ENCODE measurements at places on chromosomes 2 and 18.

DNA sequence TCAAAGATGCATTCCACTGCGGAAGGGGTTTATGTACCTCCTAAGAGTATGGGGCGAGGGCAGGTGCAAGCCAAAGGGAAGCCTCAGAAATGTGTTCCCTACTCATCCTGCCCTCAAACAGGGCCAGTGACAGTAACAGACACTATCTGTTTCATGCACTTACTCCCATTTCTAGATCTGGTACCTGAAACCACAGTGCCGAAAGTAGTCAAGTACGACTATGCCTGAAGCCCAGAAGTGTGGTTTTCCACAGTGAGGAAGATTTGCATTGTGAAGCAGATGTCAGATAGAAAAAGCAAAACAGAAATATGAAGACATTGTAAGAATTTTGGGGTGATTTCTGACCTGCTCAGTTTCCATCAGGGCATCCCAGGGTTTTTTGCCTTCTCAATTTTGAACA lies 748.7 kb downstream of the RNF144A start:
- H3K36me3 ChIP-seq: no peaks in the 10 kb centered on the region
- H3K4me3 ChIP-seq: no peak overlapping the region
- no peaks in the 10 kb centered on the region for H3K4me1 ChIP-seq
- no peak for DNase-seq
- H3K27ac ChIP-seq: no peak overlapping the region
- H3K27me3 ChIP-seq: no peaks in the 10 kb centered on the region

DNA sequence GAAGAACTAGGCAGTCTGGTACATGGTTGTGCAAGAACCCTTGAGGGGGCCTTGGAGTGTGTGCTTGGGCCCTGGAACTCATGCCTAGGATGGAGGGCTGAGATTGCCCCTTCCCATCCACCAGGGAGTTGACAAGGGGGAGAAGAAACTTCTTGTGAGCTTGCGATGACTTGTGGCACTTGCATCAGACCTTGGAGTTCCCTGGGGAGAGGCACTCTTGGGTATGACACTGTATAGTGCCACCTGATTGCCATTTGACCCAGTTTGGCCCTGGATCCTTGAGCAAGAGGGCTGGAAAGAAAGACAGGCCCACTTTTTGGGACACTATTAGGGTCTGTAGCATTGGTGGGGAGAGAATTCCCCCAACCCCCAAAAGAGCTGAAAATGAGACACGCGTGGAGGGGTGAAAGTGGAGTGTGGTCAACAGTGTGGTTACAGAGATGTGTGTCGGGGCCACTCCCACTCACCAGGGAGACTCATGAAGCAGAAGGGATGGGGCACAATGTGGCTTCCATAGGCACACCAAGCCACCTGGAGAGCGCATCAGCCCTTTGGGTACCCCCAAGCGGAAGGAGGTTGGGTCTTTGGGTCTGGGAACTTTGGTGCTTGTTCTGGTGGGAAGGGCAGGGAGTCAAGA lies 101.3 kb downstream of the MSH2 start:
- peaks cover 5% of the 10 kb centered on the region for H3K36me3 ChIP-seq
- H3K27me3 ChIP-seq: no peaks in the 10 kb centered on the region
- H3K4me3 ChIP-seq: no peak overlapping the region
- DNase-seq: no peak
- H3K4me1 ChIP-seq: no peaks in the 10 kb centered on the region

GRCh38 chr18:26656944-26657536 lies 108.7 kb upstream of the KCTD1 start:
- peak overlapping the region; percentile 96 for H3K4me3 ChIP-seq
- peaks cover 51% of the 10 kb centered on the region for H3K4me1 ChIP-seq
- DNase-seq: peak; percentile 84
- no peaks in the 10 kb centered on the region for H3K36me3 ChIP-seq

DNA sequence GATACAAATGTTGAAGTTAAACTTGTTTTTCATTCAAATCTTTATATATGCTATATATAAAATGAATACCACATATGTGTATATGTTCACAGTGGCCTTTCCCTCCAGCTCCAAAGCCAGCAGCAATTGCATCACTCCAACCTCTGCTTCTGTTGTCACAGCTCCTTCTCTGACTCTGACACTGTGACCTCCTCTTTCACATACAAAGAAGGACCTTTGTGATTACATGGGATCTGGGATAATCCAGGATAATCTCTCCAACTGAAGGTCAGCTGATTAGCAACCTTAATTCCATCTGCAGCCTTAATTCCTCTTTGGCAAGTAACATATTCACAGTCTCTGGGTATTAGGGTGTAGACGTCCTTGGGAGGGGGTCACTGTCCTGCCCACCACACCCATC lies 8.4 kb downstream of the FLACC1 start:
- H3K36me3 ChIP-seq: no peaks in the 10 kb centered on the region
- no peak overlapping the region for H3K4me3 ChIP-seq
- no peaks in the 10 kb centered on the region for H3K27me3 ChIP-seq

GRCh38 chr18:31058897-31059296 lies 16.4 kb upstream of the DSC3 start:
- H3K36me3 ChIP-seq: no peaks in the 10 kb centered on the region
- H3K27ac ChIP-seq: no peak overlapping the region
- H3K4me1 ChIP-seq: peaks cover 4% of the 10 kb centered on the region
- no peak for DNase-seq
- H3K4me3 ChIP-seq: no peak overlapping the region

GRCh38 chr2:216918088-216918680 lies 58.3 kb upstream of the TNP1 start:
- DNase-seq: no peak
- H3K4me3 ChIP-seq: no peak overlapping the region
- no peak overlapping the region for H3K27ac ChIP-seq
- H3K27me3 ChIP-seq: peaks cover 3% of the 10 kb centered on the region
- peaks cover 11% of the 10 kb centered on the region for H3K4me1 ChIP-seq

- H3K4me3 ChIP-seq: no peak overlapping the region
- DNase-seq: no peak
- H3K4me1 ChIP-seq: no peaks in the 10 kb centered on the region
- H3K27me3 ChIP-seq: peaks cover 3% of the 10 kb centered on the region
- H3K36me3 ChIP-seq: no peaks in the 10 kb centered on the region
Observed at GRCh38 chr2:172131713-172132555, 29.2 kb upstream of the DLX2 start.

DNA sequence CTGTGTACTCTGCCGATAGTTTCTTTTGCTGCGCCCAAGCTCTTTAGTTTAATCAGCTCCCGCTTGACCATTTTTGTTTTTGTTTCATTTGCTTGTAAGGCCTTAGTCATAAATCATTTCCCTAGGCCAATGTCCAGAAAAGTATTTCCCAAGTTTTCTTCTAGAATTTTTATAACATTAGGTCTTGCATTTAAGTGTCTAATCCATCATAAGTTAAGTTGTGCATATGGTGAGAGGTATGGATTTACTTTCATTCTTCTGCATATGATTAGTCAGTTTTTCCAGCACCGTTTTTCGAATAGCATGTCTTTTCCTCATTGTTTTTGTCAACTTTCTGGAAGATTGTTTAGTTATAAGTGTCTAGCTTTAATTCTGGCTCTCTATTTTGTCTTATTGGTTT lies 484.8 kb upstream of the CNTNAP5 start:
- no peak overlapping the region for H3K4me3 ChIP-seq
- no peak for DNase-seq
- no peaks in the 10 kb centered on the region for H3K27me3 ChIP-seq
- H3K36me3 ChIP-seq: no peaks in the 10 kb centered on the region
- no peak overlapping the region for H3K27ac ChIP-seq

- no peaks in the 10 kb centered on the region for H3K27me3 ChIP-seq
- H3K4me3 ChIP-seq: no peak overlapping the region
- H3K27ac ChIP-seq: no peak overlapping the region
- no peak for DNase-seq
- H3K36me3 ChIP-seq: no peaks in the 10 kb centered on the region
Observed at GRCh38 chr18:53797998-53798495, 426.4 kb downstream of the MBD2 start.

DNA sequence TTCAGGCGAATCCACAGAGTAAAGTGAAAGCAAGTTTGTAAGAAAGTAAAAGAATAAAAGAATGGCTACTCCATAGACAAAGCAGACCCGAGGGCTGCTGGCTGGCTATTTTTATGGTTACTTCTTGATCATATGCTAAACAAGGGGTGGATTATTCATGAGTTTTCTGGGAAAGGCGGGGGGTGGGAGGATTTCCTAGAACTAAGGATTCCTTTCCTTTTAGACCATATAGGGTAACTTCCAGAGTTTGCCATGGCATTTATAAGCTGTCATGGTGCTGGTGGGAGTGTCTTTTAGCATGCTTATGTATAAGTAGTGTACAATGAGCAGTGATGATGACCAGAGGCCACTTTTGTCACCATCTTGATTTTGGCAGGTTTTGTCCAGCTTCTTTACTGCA lies 59.8 kb downstream of the SLC4A3 start:
- peaks cover 5% of the 10 kb centered on the region for H3K27me3 ChIP-seq
- H3K4me3 ChIP-seq: no peak overlapping the region
- H3K4me1 ChIP-seq: peaks cover 37% of the 10 kb centered on the region
- no peak overlapping the region for H3K27ac ChIP-seq
- peaks cover 4% of the 10 kb centered on the region for H3K36me3 ChIP-seq
- no peak for DNase-seq

DNA sequence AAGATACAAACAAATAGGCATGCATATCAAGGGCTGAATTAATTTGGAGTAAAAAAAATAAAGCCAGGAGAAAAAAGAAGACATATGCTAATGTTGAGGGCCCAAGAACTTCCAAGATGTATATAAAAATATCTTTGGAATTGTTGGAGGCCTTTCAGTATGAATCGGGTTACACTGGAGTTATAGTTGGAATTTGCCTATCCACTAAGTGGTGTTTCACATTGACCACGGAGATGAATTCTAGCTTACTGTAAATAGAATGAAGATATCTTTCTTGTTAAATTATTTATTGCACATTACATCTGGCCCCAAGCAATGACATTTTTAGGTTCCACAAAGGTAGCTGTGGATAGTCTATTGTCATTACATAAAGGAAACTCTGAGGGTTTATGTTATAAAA lies 38.5 kb upstream of the TRIB2 start:
- no peak overlapping the region for H3K4me3 ChIP-seq
- DNase-seq: no peak
- no peak overlapping the region for H3K27ac ChIP-seq
- H3K4me1 ChIP-seq: peaks cover under 1% of the 10 kb centered on the region

DNA sequence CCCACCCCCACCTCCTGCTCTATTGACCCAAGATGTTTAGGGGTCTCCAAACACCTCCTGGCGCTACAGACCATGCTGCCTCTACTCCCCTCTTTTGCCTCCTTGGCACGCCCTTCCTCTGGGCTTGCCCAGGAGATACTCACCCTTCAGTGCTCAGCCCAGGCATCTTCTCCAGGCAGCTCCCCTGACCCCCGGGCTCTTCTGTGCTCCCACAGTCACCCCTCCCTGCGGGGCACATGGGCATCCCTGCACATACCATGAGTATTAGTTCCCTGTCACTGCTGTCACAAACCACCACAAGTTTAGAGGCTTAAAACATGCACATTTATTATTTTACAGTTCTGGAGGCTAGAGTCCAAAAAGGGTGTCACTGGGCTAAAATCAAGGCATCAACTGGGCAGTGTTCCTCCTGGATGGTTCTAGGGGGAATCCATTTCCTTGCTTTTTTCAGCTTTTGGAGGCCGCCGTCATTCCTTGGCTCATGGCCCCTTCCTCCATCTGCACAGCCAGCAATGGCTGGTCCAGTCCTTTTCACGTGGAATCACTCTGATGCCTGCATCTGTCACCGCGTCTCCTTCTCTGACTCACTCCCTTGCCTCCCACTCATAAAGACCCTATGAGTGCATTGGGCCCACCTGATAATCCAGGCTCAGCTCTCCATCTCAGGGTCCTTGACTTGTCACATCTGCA lies 230.4 kb upstream of the COPS8 start:
- peaks cover 24% of the 10 kb centered on the region for H3K27me3 ChIP-seq
- peak overlapping the region; percentile 65 for H3K27ac ChIP-seq
- H3K4me1 ChIP-seq: peaks cover 76% of the 10 kb centered on the region
- peaks cover 5% of the 10 kb centered on the region for H3K36me3 ChIP-seq
- peak; percentile 31 for DNase-seq

- no peak for DNase-seq
- H3K27me3 ChIP-seq: no peaks in the 10 kb centered on the region
- no peak overlapping the region for H3K27ac ChIP-seq
- H3K36me3 ChIP-seq: peaks cover 27% of the 10 kb centered on the region
Observed at GRCh38 chr2:190267302-190267701, 52.3 kb downstream of the HIBCH start.

DNA sequence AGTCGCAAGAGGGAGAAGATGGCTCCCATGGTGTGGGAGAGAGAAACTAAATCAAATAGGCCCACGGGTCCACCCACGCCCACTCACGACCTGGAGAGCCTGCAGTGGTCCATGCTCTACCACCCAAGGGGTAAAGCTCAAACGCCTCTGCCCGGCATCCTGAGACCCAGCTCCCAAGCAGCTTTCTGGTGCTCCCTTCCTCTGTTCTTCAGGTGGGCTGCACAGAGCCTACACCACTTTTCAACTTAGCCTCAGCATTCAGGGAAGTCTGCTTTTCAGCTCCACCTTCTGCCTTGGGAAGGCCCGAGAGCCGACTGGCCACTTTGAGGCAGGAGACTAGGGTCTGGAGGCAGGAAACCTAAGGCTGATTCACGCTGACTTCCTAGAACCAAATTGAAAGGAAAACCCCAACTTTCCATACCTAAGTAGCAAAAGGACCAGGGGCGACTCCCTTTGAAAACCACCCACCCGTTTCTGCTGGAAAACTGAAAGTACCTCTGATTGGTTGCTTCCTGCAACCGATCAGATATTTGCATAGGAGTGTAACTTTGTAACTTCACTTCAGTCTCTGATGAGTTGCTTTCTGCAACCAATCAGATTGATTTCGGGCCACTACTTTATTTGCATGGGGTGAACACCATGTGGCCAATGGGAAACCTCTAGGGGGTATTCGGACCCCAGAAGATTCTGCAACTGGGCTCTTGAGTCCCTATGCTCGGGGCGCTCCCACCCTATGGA lies 26.8 kb upstream of the SPATA3 start:
- no peak overlapping the region for H3K27ac ChIP-seq
- H3K4me3 ChIP-seq: no peak overlapping the region
- H3K36me3 ChIP-seq: no peaks in the 10 kb centered on the region
- H3K27me3 ChIP-seq: no peaks in the 10 kb centered on the region

GRCh38 chr2:1864981-1865421 lies 120.7 kb upstream of the PXDN start:
- H3K4me1 ChIP-seq: peaks cover 12% of the 10 kb centered on the region
- H3K4me3 ChIP-seq: no peak overlapping the region
- peaks cover 44% of the 10 kb centered on the region for H3K27me3 ChIP-seq

GRCh38 chr2:173666171-173666888 lies 298.8 kb downstream of the SP3 start:
- peaks cover 13% of the 10 kb centered on the region for H3K27me3 ChIP-seq
- no peak overlapping the region for H3K27ac ChIP-seq
- no peaks in the 10 kb centered on the region for H3K36me3 ChIP-seq
- H3K4me1 ChIP-seq: peaks cover 9% of the 10 kb centered on the region

- no peaks in the 10 kb centered on the region for H3K27me3 ChIP-seq
- H3K4me1 ChIP-seq: peaks cover 6% of the 10 kb centered on the region
- H3K4me3 ChIP-seq: no peak overlapping the region
- H3K36me3 ChIP-seq: no peaks in the 10 kb centered on the region
- DNase-seq: no peak
Observed at GRCh38 chr2:191206613-191207471, 38.4 kb upstream of the MYO1B start.

All from type B pancreatic cell (in vitro differentiated cells).